ENCODE measurements at places on chromosomes 4 and X.

DNA sequence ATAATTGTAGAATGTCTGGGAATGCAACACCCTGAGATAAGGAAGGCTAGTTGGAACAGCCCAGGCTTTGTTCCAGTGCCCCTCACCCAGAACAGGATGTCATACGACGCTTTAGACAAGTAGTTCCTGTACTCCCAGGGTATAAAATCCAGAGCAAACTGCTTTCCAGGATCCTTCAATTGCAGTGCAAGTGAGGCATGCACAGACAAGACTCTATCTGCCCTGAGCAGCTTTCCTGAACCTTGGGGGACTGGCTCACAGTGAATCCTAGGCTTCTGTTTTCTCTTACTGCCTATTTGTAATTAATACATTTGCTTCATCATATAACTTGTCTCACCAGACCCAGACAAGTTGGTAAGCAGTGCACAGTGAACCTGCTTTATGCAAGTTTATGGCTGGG, 48.4 kb upstream of the IL9R start:
- no peak for DNase-seq

DNA sequence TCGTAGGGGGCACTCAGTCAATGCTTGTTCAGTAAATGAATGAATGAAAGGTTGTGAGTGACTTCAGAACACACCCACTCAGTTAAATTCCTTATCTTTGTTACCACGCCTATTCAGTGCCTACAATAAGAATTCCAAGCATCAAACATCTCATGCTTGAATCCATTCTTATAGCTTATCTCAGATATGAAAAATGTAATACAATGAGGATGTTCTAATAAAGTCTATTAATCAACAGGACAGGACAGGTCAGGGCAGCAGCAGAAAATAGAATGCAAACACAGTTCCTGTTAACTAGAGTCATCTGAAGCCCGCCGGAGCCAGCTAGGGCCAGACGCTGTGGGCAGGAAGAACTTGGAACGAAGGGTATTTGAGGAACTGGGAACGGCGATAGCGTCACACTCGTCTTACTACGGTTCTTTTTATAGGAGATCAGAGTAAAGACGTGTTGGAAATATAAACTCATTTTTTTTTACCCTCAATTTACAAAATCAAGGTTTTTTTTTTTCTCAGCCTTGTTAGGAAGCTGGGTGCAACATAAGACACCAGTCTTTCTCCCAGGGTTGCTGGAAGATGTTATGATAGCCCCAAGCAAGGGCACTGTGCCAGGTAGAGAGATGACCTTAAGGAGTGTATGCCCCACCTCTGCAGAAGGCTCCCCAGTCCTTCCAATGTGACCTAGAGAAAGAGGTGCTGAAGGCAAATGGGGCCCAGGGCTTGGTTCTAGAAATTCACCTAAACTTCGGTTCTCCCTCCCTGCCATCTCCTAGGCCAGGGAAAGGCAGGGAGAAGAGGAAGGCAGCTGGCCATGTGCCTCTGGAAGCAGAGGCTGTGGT, 48.3 kb downstream of the SEL1L3 start:
- no peak for DNase-seq

GRCh38 chr4:151163855-151164254, 64.4 kb downstream of the RPS3A start:
- no peak for DNase-seq

DNA sequence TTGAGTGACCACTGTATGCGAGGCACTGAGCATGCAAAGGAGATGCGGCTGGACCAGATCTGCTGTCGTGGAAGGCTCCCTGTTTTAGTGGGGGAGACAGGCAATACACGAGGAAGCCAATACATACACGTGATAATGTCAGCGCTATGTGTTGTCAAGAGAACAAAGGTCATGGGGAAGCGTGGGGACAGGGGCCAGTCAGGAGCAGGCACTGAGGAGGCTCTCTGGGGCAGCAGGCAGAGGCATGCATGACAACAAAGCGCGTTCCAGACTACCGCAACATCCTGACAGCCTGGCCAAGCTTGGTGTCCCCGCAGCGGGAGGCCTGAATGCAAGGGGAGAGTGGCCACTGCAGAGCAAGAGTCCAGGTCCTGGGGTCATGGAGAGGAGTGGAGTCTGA, 61.9 kb downstream of the DCTD start:
- no peak for DNase-seq

- DNase-seq = no peak
These were observed 26.0 kb upstream of the ENPEP start for GRCh38 chr4:110449947-110450346.

DNA sequence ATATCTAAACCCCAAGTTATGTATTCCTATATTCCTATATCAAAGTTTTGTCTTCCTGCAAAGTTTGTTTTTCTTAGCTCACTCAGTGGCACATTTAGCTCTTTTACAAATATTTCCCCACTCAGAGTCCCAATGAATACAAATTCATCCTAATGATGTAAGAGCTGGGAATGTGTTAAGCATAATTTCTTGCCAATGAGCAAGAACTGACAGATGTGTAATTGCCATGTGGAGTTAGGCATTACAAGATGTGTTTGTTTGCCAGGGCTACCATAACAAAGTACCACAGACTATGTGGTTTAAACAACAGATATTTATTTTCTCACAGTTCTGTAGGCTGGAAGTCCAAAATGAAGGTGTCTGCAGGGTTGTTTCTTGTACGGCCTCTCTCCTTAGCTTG, 302.1 kb downstream of the KCTD8 start:
- no peak for DNase-seq

- DNase-seq = no peak
These were observed 36.3 kb upstream of the REST start for GRCh38 chr4:56871371-56871866.

DNA sequence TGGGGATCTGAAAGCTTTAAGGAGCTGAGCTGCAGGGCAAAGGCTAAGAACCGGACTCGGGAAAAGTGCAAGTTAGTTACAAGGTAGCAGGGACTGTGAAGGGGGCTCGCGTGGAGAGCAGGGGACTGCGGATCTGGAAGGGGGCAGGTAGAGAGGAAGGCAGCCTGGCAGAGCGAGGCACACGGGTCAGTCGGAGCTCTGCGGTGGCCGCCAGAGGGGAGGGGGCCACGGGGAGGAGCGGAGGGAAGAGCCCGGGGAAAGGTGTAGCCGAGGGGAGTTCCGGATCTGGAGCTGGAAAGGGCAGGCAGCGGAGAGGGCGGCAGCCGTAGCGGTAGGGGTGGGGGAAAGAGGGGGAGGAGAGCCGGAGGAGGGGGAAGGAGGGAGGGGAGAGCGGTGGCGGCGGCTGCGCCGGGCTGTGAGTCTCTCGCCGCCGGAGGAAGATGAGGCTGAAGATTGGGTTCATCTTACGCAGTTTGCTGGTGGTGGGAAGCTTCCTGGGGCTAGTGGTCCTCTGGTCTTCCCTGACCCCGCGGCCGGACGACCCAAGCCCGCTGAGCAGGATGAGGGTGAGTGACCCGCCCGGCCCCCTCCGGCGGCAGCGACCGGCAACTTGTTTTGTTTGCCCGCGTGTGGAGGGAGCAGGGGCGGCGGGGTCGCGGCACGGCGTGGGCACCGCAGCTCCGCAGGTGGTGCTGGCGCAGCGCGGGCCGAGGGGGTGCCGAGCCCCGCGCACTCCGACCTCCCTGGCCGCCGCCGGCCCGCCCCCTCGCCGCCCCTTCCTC, at the start of gene GALNT7:
Gene GALNT7 (plus strand): TSS at position 416 of the 782 bp plus-strand sequence. CDS start 25 bp downstream, at position 441.
- DNase-seq = peak; percentile 35

- no peak for DNase-seq
These were observed 341.8 kb upstream of the GALNT7 start for GRCh38 chr4:172826861-172827260.

DNA sequence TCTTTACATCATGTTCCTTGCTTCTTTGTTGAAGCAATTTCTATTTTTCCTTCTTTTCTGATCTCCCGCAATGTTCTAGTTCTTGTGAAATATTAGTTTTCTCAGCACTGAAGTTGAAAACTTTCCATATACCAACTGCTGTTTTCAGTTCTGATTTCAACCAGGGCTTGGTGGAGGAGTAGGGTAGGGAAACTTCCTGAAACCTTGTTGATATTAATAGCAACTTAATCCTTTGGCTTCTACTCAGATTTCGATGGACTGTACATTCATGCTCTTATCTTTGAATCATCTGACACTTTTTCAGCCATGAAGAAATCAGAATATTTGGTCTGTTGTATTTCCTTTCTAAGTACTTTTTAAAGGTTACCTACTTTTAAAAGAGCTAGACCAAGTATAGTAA, 315.8 kb downstream of the RPA4 start:
- no peak for DNase-seq

GRCh38 chr4:168847771-168848502, 162.1 kb downstream of the CBR4 start:
- DNase-seq = no peak

- DNase-seq = no peak
These were observed 6.8 kb downstream of the STAP1 start for GRCh38 chr4:67565284-67565683.

DNA sequence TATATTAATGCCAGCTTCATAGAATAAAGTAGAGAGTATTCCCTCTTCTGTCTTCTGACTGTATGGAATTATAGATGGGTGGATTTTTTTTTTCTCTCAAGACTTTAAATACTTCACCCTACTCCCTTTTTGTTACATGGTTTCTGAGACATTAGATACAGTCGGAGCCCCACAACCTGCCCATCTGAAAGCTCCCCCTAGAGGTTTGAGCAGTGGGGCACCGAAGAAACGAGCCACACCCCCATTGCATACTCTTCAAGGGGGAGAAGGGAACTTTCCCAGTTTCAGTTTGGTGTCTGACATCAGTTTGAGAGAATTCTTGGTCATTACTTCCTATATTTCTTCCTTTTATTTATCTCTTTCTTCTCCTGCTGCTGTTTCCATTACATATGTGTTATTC, 437.6 kb upstream of the AGA start:
- DNase-seq = no peak

DNA sequence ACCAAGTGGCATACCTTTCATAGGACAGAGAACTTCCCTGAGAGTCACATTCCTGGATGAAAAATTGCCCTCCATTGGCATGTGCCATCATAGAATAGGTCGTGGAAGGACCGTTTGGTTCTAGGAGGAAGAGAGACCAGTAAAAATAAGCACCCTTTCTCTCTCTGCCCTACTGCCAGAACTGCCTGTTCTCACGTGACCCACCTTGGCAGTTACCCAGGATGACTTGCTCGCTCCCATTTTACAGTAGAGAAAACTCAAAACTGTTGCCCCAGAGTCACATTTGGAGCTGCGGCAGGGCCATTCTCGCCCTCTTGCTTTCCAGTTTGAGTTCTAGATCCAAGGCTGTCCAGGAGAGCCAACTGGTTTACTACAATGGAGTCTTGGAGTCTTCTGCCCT, 1.1 kb upstream of the NLGN3 start:
- DNase-seq = no peak

GRCh38 chr4:89820010-89820409, 17.0 kb downstream of the SNCA start:
- no peak for DNase-seq

- DNase-seq = no peak
These were observed 10.0 kb downstream of the SH3KBP1 start for GRCh38 chrX:19877431-19877830.

GRCh38 chr4:110034026-110034393, 121.3 kb downstream of the EGF start:
- no peak for DNase-seq

DNA sequence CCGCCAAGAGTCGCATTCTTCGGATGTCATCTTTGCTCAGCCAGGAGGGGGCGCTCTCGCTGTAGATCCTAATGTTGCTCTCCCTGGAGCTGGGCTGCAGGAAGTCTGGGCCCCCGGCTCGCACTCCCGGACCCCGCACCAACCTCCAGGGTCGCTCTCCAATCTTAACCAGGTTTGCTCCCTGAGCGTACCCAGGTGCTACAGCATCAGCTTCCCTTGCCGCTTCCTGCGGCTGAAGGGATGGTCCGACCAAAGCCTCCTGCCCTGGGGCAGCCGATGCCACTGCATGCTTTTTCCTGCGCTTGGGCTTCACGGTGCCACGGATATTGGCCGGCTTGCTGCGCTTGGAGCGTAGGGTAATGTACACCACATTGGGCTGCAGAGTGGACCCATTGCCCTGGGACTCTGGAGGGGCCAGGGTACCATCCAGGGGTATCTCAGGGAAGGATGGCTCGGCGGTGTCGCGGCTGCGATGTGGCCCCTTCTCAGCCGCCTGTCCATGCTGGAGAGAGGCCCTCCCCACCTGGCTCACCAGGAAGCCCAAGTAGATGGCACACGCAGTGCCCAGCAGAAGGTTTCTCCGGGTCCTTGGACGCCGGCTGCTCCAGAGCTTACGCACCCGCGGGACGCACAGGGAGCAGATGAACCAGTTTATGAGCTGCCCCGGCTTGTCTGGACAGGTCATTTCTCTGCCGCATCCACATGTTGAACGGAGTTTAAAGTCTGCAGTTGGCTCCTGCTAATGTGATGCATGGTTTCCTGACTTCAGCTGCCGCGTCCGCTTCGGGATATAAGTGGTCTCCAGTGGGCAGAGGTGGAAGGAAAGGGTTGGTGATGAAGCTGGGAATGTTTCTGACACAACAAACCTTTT, 1.9 kb downstream of the GASK1B start:
- DNase-seq = no peak

DNA sequence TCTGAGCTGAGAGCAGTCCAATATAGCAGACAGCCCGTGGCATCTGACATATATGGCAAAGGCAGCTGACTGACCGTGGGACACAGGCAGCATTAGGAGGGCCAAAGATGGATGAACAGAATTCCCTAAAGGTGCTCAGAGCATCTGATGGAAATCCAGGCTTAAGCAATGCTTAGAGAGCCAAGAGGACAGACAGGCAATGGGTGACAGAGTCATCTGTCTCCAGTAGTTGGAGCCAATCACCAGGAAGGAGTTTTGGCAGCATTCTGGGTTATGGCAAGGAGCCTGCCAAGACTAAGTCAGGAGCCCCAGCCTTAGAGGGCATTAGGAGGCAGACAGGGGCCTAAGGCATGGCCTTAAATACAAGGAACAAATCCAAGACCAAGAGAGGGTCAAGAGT, 153.3 kb upstream of the USP9X start:
- DNase-seq = no peak

- no peak for DNase-seq
These were observed 307.8 kb upstream of the DIPK2B start for GRCh38 chrX:45508454-45508853.

GRCh38 chr4:145501051-145501660, 19.5 kb downstream of the SMAD1 start:
- DNase-seq = no peak

DNA sequence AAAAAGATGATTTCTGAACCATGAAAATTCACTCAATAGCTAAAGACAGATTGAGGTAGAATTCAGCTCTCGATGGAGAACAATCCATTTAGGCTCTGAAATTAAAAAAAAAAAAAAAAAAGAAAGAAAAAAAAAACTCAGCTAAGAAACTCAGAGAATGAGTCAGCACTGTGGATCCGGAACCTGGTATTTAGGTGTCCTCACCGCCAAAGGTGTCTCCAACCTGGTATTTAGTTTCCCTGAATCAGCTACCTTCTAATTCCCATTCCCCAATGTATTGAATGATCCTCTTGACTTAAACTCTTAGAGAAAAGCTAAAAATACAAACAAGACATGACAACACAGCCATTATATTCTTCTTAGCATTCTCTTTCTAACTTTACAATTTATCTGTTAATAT, 150.3 kb upstream of the RASGEF1B start:
- no peak for DNase-seq

- DNase-seq = no peak
These were observed 668.6 kb downstream of the GABRG1 start for GRCh38 chr4:45455217-45455616.

- DNase-seq = no peak
These were observed 21.3 kb upstream of the BMP2K start for GRCh38 chr4:78754872-78755271.

GRCh38 chrX:111719426-111720210, 38.6 kb downstream of the ALG13 start:
- no peak for DNase-seq

- no peak for DNase-seq
These were observed 372.7 kb downstream of the INPP4B start for GRCh38 chr4:142473218-142473959.

- DNase-seq = no peak
These were observed 21.0 kb downstream of the SEC24D start for GRCh38 chr4:118814891-118815290.
